ENCODE measurements at places on chromosomes 16 and 17. TPM values are rescaled to one million over a fixed set of nuclear protein-coding genes. Genes with fewer than 3 reads are reported as not detected.

The PPL gene
- total RNA-seq: 62.7 TPM

The TMEM170A gene
- 57.4 TPM for total RNA-seq

The PERCC1 gene
- total RNA-seq: 7.1 TPM

The XAF1 gene
- total RNA-seq: not detected

The VAMP2 gene
- 48.1 TPM for total RNA-seq

The FBXW10 gene
- total RNA-seq: 0.12 TPM

The ORAI3 gene
- 19.1 TPM for total RNA-seq

GRCh38 chr17:80696456-80696855 is 151.8 kb downstream of the RPTOR start:
- no peak overlapping the region for H3K4me3 ChIP-seq
- peaks cover 7% of the 10 kb centered on the region for H3K36me3 ChIP-seq
- no peak overlapping the region for H3K27ac ChIP-seq

- H3K4me3 ChIP-seq: peak within 1 kb of the TSS; percentile 90
- H3K36me3 ChIP-seq: peaks cover 1% of the 10 kb centered on the region
- DNase-seq: no peak
- peaks cover 40% of the 10 kb centered on the region for H3K4me1 ChIP-seq
Observed at GRCh38 chr16:67847064-67847861, at the start of gene CENPT. CENPT (minus strand) TSS chr16:67847693; CDS start chr16:67833859, 13,834 bp downstream.

GRCh38 chr16:7325834-7326233 is 6.8 kb upstream of the RBFOX1 start:
- no peak for DNase-seq
- H3K4me3 ChIP-seq: no peak overlapping the region
- H3K36me3 ChIP-seq: no peaks in the 10 kb centered on the region
- no peak overlapping the region for H3K27ac ChIP-seq
- H3K27me3 ChIP-seq: peaks cover 4% of the 10 kb centered on the region

DNA sequence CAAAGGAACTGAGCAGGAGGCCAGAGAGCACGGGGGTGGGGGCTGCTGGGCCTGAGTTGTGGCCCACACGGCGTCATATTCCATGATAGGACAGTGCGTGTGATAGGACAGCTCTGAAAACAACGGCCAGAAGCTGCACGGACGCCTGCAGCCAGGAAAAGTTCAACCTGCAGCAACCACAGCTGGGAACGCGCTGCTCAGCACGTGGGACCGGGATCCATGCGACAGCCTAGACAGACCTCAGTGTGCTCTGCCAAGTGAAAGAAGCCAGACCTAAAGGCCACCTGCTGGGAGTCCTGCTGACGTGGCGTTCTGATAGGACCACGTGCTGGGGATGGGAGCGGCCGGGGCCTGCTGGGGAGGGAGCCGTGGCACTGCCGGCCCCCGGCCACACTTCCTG is 21.6 kb downstream of the CTU2 start:
- H3K27ac ChIP-seq: no peak overlapping the region
- H3K4me1 ChIP-seq: no peaks in the 10 kb centered on the region

- no peak overlapping the region for H3K27ac ChIP-seq
- no peaks in the 10 kb centered on the region for H3K27me3 ChIP-seq
- no peak for DNase-seq
- peaks cover 33% of the 10 kb centered on the region for H3K36me3 ChIP-seq
- peaks cover 5% of the 10 kb centered on the region for H3K4me1 ChIP-seq
- H3K4me3 ChIP-seq: no peak overlapping the region
Observed at GRCh38 chr16:69145658-69146057, 13.2 kb downstream of the UTP4 start.

DNA sequence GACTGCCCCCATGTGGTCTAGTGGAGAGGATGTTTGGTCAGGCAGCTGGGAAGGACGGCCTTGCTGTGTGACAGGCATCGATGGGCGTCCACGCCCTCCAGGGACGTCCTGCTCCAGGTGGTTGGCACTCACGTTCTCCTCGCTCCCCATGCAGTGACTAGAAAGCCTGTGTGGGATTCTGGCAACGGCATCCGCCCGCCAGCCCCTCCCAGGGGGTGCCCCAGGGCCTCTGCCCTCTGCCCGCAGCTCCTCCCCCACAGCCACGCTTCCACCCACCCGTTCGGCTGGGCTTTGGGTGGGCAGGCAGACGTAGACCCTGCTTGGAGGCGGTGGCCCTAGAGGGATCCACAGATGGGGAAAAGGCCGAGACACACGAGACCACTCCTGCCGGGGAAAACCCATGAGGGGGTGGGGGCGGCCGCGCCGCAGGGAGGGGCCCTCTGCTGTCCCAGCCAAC is 4.7 kb upstream of the IL17C start:
- H3K4me3 ChIP-seq: no peak overlapping the region
- no peak overlapping the region for H3K27ac ChIP-seq
- no peak for DNase-seq
- H3K4me1 ChIP-seq: no peaks in the 10 kb centered on the region

- no peaks in the 10 kb centered on the region for H3K27me3 ChIP-seq
- peaks cover 1% of the 10 kb centered on the region for H3K36me3 ChIP-seq
- H3K4me3 ChIP-seq: no peak overlapping the region
- no peaks in the 10 kb centered on the region for H3K4me1 ChIP-seq
- DNase-seq: no peak
- H3K27ac ChIP-seq: no peak overlapping the region
Observed at GRCh38 chr16:64996641-64997040, 125.2 kb downstream of the CDH11 start.

DNA sequence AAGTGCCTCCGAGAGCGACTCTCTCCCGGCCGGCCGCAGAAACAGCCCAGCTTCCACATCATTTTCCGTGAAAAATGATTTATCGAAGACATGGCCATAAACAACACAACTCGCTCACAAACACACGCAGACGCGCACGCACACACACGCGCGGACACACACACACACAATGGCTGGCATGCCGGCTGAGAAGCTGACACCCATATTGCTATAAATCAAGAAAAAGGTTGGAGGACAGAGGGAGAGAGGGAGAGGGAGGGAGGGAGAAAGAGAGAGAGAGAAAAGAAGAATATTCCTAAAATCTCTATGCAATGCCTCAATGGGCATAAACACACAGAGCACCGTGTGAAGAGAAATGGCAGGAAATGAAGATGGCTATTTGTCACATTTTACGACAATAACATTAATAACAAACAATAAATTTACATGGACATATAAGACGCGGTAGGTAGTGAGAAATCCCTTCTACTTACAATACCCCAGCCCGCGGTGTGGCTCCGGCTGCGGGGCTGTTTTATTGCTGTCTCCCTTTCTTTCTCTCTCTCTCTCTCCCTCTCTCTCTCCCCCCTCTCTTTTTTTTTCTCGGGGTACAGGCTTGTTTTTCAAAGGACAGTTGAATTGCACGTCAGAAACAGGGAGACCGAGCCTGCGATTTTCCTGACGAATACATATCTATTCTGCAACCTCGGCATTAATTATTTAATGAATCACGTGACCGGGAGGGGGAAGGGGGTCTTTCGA is 9.5 kb downstream of the HOXB4 start:
- H3K27ac ChIP-seq: peak overlapping the region; percentile 33
- H3K27me3 ChIP-seq: peaks cover 2% of the 10 kb centered on the region
- peak overlapping the region; percentile 34 for H3K4me3 ChIP-seq
- no peaks in the 10 kb centered on the region for H3K36me3 ChIP-seq

DNA sequence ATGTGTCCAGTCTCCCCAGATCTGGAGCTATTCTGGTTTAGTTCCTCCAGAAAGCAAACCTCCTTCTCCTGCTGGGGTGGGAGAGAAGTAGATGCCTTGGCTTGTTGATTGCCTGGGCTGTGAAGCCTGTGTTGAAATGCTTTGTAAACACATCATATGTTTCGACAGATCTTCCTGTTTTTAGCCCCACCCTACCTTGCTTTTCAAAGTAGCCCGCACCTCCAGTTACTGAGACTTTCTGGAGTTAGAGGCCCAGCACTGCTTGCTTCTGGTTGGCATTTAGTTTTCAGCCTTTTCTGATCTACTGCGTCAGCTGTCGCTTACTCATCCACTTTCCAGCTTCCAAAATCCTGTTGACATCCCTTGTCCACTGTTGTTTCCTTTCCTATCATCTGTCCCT is 17.9 kb upstream of the NDEL1 start:
- no peak overlapping the region for H3K4me3 ChIP-seq
- no peak overlapping the region for H3K27ac ChIP-seq
- no peaks in the 10 kb centered on the region for H3K36me3 ChIP-seq
- H3K4me1 ChIP-seq: no peaks in the 10 kb centered on the region
- peaks cover 23% of the 10 kb centered on the region for H3K27me3 ChIP-seq

- peak overlapping the region; percentile 96 for H3K27ac ChIP-seq
- DNase-seq: peak; percentile 42
- peaks cover 6% of the 10 kb centered on the region for H3K36me3 ChIP-seq
- no peak overlapping the region for H3K4me3 ChIP-seq
Observed at GRCh38 chr17:20156196-20157000, 147.2 kb downstream of the SPECC1 start.

DNA sequence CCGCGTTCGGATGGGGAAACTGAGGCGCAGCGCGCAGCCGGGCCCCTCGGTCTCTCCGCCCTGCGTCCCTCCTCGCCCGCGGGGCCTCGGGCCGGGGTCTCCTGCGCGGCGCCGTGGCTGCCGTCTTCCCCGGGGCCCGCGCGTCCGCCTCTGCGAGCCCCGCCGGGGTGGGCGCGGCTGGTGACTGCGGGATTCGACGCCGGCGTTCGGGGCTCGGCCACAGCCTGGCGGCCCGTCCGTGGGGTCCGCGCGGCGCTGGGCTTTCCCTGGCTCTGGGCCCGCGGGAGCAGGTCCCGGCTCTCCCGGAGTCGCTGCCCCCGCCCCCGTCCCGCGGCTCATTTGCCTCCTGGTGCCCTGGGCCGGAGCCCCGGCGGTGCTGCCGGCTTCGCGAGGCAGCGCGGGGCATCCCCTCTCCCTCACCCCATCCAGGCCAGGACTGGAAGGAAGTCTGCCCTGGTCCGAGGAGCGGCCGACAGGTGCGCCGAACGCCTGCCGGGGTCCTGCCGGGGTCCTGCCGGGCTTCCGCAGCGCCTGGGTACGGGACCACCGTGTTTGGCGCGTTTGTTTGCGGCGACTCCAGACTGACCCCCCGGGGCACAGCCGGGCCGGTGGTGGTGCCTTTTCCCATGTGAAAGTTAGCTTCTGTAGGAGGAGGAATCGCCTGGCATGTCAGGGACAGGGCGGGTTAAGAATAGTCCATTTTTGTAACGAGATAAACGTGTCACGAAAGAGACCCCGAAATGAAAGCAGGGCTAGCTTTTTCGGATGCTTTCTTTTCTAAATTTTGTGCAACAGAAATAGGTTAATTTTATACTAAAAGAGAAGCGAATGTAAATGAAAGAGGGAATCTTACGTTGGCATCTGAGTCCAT is 671 bp downstream of the CHMP6 start:
- peaks cover 11% of the 10 kb centered on the region for H3K27me3 ChIP-seq
- H3K4me3 ChIP-seq: peak overlapping the region; percentile 71
- H3K36me3 ChIP-seq: peaks cover 5% of the 10 kb centered on the region
- no peak overlapping the region for H3K27ac ChIP-seq

DNA sequence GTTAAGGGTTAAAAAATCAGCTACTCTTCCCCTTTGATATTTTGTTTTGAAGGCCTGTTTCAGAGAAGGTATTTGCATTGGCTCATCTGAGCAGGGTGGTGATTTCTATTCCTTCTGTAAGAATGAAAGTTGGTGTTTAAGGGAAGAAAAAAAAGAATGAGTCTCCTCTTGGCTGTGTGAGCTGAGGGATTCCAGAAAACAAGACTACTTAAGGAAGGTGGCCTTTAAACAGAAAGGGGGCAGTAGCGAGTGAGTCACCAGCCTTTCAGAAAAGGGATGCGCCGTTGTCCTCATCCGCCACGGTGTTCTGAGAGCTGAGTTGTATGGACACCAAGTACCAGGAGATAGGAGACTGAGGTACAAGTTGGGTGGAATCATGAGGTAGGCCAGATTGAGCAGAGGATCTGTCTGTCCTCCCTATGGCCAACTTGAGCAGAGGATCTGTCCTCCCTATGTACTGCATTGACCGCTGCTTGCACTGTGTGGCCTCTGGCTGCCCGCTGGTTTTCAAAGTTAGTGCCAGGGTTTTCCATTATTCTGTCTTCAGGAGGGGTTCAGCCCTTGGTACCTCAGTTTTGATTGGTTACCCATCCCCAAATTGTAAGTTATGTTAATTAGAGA is 8.2 kb downstream of the PRKCA start:
- peaks cover 2% of the 10 kb centered on the region for H3K36me3 ChIP-seq
- no peaks in the 10 kb centered on the region for H3K4me1 ChIP-seq
- H3K4me3 ChIP-seq: no peak overlapping the region

- H3K4me1 ChIP-seq: no peaks in the 10 kb centered on the region
- DNase-seq: no peak
- no peak overlapping the region for H3K4me3 ChIP-seq
Observed at GRCh38 chr16:5850632-5851392, 753.2 kb upstream of the EEF2KMT start.

DNA sequence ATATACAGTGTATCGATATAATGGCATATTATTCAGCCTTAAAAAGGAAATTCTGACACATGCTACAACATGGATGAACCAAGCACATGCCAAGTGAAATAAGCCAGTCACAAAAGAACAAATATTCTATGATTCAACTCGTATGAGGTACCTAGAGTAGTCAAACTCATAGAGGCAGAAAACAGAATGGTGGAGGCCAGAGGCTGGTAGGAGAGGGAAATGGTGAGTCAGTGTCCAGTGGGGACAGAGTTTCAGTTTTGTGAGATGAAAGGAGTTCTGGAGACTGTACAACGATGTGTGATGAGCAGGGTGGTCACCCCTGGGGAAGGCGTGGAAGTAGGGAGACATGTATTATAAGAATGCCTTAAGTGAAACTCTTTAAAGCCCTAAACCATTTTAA is 39.9 kb downstream of the RNF157 start:
- no peaks in the 10 kb centered on the region for H3K27me3 ChIP-seq
- H3K4me3 ChIP-seq: no peak overlapping the region

DNA sequence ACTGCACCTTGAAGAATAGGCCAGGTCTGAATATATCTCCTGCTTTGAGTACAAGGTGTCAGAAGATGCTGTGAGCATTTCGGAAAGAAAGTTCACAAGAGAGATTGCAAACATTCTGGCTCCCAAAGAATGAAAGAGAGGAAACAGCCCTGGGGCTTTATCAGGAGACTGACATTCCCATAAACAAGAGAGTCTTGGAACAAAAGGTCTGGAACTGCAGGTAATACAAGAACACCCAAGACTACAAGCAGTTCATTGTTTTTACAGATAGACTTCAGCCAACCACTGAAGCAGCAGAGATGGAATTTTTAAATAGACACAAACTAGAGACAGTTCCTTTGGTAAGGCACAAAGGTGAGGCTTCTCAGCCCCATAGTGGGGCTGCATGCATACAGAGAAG is 14.4 kb downstream of the HSD17B2 start:
- no peaks in the 10 kb centered on the region for H3K36me3 ChIP-seq
- no peak for DNase-seq
- H3K27me3 ChIP-seq: no peaks in the 10 kb centered on the region
- H3K27ac ChIP-seq: peak overlapping the region; percentile 50
- no peak overlapping the region for H3K4me3 ChIP-seq
